Transverse colon (tissue), 4 donors: ENCODE measurements at places on chromosomes 5 and 9. TPM values are rescaled to one million over a fixed set of nuclear protein-coding genes. Genes with fewer than 3 reads are reported as not detected.
A peak's percentile ranks its signal among the peaks of the same experiment; 100 is the strongest.

DNA sequence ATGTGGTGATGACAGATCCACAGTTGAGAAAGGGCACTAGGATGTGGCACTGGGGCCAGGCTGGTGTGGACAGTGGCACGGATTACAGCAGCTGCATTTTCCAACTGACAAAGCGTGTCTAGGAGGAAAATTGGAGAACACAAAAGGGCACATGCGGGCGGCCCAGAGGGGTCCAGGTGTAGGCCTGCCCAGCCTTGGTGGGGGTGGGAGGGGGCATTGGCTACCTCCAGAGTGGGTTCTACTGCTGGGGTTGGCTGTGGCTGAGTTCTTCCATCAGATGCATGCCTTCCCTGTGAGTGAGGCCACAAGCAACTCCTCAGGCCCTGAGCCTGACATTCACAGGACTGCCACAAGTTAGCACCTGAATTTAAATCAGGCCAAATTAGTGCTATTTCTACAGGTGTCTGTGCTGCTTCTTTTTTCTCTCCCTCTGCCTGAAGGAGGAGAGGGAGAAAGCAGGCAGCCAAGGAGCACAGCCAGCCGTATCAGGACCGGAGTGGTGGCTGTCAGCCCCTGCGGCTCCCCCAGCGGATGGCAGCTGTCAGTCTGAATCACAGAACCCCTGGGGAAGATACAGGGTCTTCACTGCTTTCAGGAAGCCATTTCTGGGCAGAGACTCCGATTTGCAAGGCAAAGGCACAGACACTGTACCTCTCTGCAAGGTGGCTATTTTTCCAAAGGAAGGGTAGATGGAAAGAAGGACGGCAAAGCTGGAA, 464.2 kb downstream of the SPOCK1 start:
- no peak for DNase-seq
- H3K27me3 ChIP-seq: no peaks in the 10 kb centered on the region
- no peaks in the 10 kb centered on the region for H3K4me1 ChIP-seq
- no peaks in the 10 kb centered on the region for H3K36me3 ChIP-seq
- no peak overlapping the region for H3K4me3 ChIP-seq

DNA sequence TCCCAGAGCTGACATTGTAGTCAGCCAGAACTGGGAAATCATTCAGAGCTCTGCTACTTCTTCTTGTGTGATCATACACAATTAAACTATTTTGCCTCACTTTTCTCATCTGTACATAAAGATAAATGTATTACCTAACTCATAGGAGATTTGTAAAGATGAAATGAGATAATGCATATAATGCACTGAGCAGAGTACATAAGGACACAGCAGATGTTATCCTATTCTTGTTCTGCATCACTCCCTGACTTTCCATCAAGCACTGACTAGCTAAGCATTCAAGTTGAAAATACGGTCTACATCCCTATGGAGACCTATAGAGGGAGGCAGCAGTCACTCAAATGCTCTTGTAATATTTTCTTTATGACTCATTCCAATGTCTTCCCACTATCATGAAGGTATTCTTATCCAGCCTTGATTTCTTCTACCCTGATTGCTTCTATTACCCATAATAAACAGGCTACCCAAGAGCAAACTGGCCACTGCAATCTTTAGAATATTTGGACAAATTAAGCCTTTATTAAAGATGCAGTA, 16.3 kb upstream of the PRR16 start:
- no peak overlapping the region for H3K27ac ChIP-seq
- no peaks in the 10 kb centered on the region for H3K36me3 ChIP-seq
- DNase-seq: no peak
- H3K4me1 ChIP-seq: no peaks in the 10 kb centered on the region

DNA sequence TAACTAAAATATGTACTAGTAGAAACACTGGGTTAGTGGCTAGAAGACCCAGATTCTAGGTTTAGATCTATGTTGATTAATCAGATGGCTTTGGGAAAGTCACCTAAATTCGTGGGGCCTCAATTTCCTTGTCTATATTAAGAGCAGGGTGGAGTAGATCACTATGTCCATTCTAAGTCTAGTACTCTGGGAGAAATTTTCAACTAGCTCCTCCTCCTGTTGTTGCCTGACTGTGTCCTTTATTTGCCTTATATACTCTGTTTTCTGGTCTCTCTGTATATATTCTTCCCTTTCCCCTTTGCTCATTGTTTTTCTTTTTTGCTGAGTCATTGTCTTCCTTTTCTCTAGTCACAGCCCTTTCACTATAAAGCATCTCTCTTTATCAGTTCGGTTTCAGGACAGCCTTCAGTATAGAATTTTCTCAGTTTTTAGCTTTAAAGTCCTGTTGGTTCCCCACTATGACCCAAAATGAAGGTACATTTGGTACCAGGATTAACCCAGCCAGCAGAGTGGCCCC, 44.5 kb upstream of the CDH6 start:
- H3K27me3 ChIP-seq: no peaks in the 10 kb centered on the region
- DNase-seq: no peak
- no peak overlapping the region for H3K27ac ChIP-seq
- no peak overlapping the region for H3K4me3 ChIP-seq
- no peaks in the 10 kb centered on the region for H3K4me1 ChIP-seq

- no peak overlapping the region for H3K4me3 ChIP-seq
- no peaks in the 10 kb centered on the region for H3K27me3 ChIP-seq
- H3K27ac ChIP-seq: no peak overlapping the region
- no peaks in the 10 kb centered on the region for H3K36me3 ChIP-seq
- no peak for DNase-seq
Observed at GRCh38 chr9:111919875-111920274, 23.3 kb downstream of the UGCG start.

DNA sequence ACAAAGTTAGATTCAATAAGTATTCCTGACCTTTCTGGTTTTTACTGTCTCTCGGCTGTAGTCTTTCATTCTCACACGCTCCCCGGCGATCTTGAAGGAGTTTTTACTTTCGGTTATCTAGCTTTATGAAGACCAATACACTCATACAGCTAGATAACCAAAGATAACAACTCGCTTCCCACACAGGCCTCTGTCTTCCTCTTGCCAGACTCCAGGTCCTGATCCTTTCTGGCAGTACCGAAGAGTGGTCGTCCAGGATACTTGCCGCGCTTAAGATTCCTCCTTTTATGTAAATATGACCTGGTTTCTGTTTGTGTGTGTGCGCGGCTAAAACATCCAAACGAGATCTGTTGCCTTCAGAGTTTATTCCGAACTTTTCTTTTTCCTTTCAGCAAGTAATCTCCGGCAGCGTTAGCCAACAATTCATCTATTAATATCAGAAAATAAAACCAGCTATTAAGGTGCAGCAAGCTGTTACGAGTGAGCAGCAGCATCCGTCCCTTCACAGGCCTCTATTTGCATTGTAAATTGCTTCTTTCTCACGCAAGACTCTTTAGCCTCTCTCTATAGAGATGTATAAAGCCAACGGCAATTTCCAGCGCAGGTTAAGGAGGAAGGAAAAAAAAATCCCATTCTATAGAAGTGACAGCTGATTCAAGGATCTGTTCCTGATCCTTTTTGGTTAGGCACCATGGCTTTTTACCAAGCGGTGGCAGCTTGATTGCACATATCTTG, 216.1 kb downstream of the MEF2C start:
- no peaks in the 10 kb centered on the region for H3K4me1 ChIP-seq
- peak overlapping the region; percentile 25 for H3K4me3 ChIP-seq
- no peak overlapping the region for H3K27ac ChIP-seq
- peaks cover 100% of the 10 kb centered on the region for H3K27me3 ChIP-seq
- no peak for DNase-seq

GRCh38 chr5:86879086-86879485, 261.3 kb downstream of the COX7C start:
- no peak overlapping the region for H3K4me3 ChIP-seq
- no peaks in the 10 kb centered on the region for H3K27me3 ChIP-seq
- DNase-seq: no peak
- H3K4me1 ChIP-seq: no peaks in the 10 kb centered on the region
- no peaks in the 10 kb centered on the region for H3K36me3 ChIP-seq
- no peak overlapping the region for H3K27ac ChIP-seq

GRCh38 chr5:113435575-113435974, 786 bp upstream of the TSSK1B start:
- DNase-seq: no peak
- H3K4me1 ChIP-seq: no peaks in the 10 kb centered on the region
- no peaks in the 10 kb centered on the region for H3K36me3 ChIP-seq
- H3K27me3 ChIP-seq: no peaks in the 10 kb centered on the region

GRCh38 chr5:147398860-147399259, 111.0 kb downstream of the DPYSL3 start:
- H3K27ac ChIP-seq: no peak overlapping the region
- no peaks in the 10 kb centered on the region for H3K4me1 ChIP-seq
- DNase-seq: no peak

DNA sequence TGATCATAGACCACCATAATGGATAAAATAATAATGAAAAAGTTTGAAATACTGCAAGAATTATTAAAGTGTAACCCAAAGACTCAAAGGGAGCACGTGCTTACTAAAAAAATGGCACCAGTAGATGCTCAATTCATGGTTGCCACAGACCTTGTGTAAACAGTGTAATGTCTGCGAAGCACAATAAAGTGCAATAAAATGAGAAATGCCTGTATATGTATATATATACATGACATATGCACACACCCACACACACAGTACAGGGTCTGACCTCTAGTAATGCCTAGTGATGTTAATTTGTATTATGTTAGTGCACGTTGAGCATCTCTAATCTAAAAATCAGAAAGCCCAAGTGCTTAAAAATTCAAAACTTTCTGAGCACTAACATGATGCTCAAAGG, 52.3 kb downstream of the FBXO38 start:
- no peak overlapping the region for H3K4me3 ChIP-seq
- no peak for DNase-seq
- no peak overlapping the region for H3K27ac ChIP-seq
- peaks cover 62% of the 10 kb centered on the region for H3K36me3 ChIP-seq

DNA sequence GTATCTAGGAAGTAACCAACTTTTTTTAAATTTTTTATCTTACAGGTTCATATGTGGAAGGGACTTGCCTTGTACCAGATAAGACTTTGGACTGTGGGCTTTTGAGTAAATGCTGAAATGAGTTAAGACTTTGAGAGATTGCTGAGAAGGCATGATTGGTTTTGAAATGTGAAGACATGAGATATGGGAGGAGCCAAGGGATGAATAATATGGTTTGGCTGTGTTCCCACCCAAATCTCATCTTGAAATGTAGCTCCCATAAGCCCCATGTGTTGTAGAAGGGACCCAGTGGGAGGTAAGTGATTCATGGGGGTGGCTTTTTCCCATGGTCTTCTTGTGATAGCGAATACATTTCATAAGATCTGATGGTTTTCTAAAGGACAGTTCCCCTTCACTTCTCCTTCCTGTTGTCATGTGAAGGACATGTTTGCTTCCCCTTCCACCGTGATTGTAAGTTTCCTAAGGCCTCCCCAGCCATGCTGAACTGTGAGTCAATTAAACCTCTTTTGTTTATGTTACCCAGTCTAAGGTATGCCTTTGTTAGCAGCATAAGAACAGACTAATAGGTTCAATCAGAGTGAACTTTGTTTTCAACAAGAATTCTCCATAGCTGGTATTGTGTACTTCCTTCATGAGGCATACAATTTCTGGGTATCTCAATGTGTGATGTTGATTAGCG, 535.6 kb upstream of the MEF2C start:
- no peak overlapping the region for H3K4me3 ChIP-seq
- H3K27ac ChIP-seq: no peak overlapping the region
- DNase-seq: no peak
- H3K36me3 ChIP-seq: no peaks in the 10 kb centered on the region

TGFBI gene
- total RNA-seq: 22.4 TPM

PTGES2 gene
- 109 TPM for total RNA-seq

CWC27 gene
- 15.6 TPM for total RNA-seq

SH3PXD2B gene
- total RNA-seq: 17.7 TPM

CER1 gene
- total RNA-seq: not detected

GPR151 gene
- total RNA-seq: not detected

PCDHGA4 gene
- total RNA-seq: 18.0 TPM

AMBP gene
- 0.96 TPM for total RNA-seq

KDM3B gene
- total RNA-seq: 60.8 TPM

SLC34A3 gene
- total RNA-seq: not detected
